Sciatic nerve (tissue), 2 donors: ENCODE measurements at places on chromosomes 13 and 19.
A peak's percentile ranks its signal among the peaks of the same experiment; 100 is the strongest.

DNA sequence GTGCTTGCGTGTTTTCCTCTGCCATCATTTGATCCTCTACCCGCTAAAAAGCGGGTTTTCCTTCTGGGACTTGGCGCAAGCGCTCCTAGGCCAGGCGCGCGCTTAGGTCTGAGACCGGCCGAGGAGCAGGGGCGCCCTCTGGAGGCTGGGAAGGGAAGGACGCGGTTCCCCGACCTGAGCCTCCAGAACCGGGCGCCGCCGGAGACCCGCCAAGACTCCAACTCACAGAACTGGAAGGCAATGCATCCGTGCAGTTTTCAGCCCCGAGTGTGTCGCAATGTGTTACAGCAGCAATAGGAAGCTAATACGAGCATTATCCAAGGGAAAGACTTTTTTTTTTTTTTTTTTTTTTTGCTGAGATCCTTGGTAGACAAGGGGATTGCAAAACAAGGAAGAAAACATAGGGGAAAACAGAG lies 190.9 kb downstream of the COL4A1 start:
- DNase-seq = peak; percentile 78

DNA sequence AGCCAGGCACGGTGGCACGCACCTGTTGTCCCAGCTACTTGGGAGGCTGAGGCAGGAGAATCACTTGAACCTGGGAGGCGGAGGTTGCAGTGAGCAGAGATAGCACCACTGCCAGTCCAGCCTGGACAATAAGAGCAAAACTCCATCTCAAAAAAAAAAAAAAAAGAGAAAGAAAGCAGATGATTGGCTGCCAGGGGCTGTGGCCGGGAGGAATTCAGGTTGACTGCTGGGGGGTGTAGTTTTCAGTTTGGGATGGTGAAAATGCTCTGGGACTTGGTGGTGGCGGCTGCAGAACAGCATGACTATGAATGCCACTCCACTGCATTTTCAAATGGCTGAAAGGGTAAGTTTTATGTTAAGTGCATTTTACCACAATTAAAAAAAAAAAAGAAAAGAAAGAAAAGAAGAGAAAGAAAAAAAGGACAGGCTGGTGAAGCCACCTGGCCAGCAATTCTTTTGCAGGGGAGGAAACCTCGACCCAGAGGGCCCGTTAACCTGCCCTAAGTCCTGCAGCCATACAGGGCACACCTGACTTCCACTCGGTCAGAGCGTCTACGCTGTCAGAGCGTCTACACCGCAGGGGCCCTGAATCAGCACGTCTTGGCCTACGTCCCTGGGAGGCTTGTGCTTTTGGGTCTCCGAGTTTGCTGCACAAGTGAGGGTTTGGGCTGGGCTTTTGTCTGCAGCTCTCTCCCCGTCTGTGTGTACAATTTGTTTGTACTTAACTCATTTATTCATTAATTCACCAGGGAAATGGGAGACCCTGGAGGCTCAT lies 3.6 kb downstream of the ISOC2 start:
- no peak for DNase-seq

DNA sequence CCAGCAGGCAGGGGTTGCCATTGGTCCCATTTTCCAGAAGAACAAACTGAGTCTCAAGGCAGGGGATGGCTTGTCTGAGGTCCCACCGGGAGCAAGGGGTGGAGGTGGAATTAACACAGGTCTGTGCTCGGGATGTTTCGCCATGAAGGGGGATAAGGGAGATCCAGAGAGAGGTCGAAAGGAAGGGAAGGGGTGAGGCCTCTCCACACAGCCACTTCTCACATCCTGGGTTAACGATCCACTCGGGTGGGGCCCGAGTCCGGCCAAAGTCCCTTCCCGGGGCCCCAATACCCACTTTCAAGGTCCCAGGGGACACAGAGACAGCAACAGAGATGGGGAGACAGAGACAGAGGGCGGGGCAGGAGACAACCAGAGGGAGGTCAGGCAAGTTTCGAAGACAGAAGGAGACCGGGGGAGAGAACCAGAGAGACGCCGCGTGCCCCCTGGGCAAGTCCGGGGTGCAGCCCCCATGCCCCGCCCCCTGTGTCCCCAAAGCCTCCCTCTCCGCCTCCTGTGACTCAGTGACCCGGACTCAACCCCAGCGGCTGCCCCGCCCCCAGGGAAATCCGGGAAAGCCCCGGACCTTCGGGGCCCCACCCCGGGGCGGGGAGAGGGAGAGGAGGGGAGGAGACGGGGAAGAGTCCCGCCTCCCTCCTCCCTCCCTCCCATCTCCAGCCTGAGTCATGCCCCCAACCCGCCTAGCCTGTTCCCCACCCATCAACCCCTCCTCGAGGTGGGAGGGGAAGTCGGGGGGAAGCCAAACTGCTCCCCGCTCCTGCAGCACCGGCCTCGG lies 1.4 kb upstream of the BCL3 start:
- DNase-seq = peak; percentile 97

DNA sequence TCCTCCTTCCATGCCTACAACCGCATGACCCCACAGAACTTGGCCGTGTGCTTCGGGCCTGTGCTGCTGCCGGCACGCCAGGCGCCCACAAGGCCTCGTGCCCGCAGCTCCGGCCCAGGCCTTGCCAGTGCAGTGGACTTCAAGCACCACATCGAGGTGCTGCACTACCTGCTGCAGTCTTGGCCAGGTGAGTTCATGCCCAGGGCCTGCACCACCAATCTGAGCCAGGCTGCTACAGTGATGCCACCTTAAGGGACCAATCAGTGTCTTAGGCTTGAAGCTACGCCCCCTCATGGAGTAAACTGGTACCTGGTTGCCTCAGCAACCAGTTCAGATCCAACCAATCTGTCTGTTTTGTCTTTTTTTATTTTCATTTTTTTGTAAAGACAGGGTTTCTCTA lies 5.2 kb downstream of the SYDE1 start:
- DNase-seq = no peak

GRCh38 chr13:29513981-29514719 lies 81.3 kb downstream of the SLC7A1 start:
- no peak for DNase-seq

GRCh38 chr13:85853901-85854663 lies 54.9 kb upstream of the SLITRK6 start:
- DNase-seq = no peak

- no peak for DNase-seq
Observed at GRCh38 chr19:51342631-51343569, 961 bp upstream of the VSIG10L start.

DNA sequence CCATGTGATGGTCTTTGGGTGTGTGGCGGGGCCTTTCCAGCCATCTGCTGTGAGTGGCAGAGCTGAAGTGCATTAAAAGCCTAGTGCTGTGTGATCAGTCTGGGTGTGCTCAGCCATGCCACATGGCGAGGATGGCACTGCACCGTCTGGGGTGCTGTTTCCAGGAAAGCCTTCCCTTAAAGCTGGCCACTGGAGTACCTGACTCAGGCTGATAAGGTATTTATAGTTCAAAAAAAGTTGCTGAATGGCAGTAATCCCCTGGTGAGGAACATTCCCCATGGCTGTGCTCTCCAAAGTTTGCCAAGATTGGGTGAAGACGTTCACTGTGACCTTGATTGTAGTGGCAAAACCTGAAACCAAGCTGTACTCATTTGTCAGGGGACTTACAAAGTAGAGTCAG lies 6.0 kb downstream of the GPI start:
- no peak for DNase-seq

DNA sequence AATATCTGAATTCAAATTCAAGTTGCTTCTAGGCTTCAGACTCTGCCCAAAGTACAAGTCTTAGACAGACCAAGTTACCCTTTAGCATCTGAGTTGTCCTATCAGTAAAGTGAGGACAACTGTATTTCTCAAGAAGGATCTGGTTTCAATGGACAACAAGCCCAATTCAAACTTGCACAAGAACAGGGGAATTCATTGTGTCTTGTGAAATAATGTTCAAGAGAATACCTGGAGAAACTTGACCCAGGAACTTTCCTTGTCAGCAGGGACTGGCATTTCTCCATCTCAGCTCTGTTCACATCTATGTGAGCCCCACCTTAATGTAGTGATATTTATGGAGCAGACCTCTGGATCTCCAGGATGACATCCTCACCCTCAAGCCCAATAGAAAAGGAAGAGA lies 894.9 kb upstream of the SLC10A2 start:
- DNase-seq = no peak

DNA sequence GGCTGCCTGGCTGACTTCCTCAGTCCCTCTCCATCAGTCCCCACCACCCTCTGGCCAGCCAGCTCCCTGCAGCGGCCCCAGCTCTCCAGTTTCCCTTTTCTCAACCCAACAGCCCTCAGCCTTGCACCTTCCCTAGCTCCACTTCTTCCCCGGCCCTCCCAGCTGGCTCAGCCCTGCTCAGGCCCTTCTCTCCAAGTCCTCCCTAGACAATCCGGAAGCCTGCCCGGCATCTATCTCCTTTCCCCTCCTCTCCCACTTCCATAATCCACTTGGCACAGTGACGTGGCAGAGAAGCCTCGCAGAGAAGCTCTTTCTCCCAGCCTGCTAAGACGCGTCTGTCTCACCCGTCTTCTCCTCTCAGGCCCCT lies 1.1 kb downstream of the UBXN6 start:
- DNase-seq = no peak

DNA sequence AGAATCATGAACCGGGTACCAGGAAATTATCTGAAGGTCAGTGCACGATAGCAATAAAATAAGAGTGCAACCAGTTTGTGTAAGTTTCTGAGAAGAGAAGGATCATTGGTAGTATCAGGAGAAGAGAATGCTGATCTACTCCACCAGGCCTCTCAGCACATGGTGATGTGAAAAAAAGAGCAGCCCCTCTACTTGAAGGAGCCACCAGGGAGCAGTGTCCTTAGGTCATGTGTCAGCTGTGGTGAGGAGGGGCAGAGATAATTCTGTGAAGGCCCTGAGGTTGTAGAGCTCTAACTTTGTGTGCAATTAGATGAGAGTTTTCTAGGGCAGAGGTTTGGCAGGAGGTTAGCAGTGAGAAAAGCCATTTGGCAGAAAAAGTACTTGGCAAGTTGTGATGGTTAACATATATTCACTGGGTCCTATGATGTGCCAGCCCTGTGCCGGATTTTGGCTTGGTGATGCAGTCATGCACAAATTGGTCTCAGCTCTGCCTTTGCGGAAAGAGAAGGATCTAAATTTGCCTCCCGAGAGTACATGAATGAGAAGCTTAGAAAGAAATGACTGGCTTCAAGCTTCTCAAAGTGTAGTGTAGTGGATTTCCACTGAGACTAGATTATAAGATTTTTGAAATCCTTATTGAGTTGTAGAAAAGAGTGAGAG lies 19.2 kb upstream of the ZC3H13 start:
- no peak for DNase-seq

- DNase-seq = no peak
Observed at GRCh38 chr19:29421196-29421545, 104.6 kb upstream of the VSTM2B start.

DNA sequence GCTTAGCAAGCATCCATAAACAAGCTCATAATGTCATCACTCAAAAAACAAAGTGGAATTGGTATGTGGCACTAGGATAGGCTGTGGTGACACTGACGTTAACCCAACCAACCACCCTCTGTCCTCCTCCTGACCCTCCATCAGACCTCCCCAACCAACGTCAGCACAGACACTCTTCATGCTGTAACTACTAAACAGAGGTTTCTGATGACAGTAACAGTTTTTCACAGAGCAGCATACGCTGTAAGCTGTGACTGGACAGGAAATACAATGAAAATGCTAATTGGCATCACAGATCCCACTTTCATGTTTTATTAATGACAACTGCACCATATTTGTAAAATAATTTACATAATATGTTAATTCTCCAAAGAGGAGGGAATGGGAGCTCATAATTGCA lies 238.0 kb downstream of the IRS2 start:
- DNase-seq = no peak

- DNase-seq = no peak
Observed at GRCh38 chr19:9144920-9145319, 4.7 kb downstream of the ZNF317 start.

- DNase-seq = no peak
Observed at GRCh38 chr19:14094854-14095253, 4.3 kb upstream of the SAMD1 start.

DNA sequence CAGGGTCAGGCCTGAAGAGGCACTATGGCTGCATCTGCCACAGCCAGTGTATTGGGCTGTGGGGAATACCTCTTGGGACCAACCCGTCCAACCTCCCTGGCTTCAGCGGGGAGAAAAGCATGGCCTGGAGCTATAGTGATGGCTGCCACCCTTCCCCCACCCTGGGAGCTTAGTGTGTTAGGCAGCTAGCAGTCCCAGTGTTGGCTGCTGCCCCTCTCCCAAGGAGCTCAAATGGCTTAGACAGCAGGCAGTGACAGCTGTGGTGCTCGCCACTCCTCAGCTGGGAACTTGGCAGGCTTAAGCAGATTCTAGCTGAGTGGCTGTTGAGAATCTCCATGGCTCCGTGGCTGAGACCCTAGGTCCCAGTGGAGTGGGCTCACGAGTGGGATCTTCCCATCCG lies 19.7 kb downstream of the ACOD1 start:
- DNase-seq = no peak

DNA sequence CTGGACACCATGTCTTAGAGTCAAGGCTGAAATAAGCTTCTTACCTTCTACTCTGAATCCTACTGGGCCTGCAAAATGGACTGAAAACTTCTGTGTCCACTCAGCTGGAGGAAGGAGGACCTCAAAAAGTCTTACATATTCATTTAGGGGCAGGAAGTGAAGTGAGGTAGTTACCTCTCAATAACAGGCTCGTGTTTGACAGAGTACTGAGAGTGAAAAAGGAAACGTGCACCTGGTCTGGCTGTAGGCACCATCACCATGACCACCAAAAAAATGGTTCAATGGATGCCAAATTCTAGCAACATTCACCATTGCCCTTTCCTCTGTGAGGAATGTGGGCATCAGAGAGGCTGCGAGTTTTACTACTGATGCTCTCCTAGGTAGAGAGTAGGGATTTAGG lies 176.2 kb downstream of the RFC3 start:
- DNase-seq = no peak

DNA sequence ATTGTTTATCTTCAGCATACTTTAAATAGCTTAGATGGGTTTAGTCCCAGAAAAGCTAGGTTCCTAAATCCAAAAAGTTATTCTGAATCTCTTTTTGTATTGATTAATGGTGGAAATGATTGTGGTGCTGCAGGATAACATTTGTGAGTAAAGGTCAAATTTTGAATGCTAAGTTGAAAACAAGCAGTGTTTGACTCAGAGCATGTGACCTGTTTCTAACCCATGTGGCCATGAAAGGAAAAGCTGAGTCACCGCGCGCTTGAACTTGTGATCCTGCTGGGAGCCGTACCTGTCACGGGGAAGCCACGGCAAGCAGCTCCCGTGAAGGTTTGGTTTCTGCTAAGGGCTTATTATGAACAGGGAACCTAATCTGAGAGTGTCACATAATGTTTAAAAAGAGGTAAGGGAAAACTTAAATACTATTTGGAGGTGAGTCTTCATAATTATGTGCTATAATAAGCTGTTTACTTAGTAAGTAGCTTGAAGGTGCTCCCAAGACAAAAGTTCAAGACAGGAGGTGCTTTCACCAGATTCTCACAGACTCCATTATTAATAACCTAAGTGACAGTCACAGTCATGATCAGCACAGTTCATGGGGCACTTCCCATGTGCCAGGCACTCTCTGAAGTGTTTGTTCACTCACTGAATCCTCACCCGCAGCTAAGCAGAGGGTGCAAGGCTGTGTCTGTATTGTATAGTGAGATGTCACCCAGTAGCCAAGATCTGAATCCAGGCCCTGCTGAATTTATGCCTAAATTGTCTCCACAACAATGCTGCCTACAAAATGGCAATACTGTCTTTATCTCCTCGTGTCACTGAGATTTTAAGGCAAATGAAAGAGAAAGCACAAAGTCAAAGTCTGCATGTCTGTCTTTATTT lies 286.5 kb downstream of the MYO16 start:
- DNase-seq = peak; percentile 94
